ENCODE measurements at places on chromosomes 2 and 18.
A peak's percentile ranks its signal among the peaks of the same experiment; 100 is the strongest.

GRCh38 chr18:13578400-13578799 is 148.0 kb downstream of the FAM210A start:
- ATAC-seq: peak; percentile 49

DNA sequence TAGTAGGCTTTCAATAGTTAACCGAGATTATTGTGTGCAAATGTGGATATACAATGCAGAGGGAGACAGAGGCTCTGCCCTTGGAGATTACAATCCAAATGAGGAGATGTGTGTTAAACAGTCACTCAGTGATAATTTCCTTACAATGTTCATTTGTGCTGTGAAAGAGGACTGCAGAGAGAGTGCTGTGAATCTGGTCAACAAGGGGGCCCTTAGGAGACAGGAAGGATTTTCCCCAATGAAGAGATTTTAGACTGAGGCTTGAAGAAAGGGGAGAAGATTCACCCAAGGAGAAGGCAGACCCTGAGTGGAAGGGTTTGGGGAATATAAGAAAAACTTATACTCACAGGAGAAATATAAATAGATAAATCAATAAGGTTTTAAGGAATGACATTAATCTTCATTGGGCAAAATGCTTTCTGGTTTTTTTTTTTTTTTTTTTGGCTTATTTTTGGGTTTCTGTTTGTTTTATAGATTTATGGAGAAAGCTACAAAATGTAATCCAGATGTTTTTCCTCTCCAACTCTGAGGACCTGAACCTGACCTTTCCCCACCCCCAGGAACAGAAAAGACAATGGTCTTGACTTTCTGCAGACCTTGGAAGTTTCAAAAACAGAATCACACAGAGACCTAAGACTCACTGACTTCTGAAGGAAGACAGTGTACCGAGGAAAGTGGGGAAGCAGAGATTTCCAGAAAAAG is 151.3 kb upstream of the SERPINE2 start:
- ATAC-seq: no peak

DNA sequence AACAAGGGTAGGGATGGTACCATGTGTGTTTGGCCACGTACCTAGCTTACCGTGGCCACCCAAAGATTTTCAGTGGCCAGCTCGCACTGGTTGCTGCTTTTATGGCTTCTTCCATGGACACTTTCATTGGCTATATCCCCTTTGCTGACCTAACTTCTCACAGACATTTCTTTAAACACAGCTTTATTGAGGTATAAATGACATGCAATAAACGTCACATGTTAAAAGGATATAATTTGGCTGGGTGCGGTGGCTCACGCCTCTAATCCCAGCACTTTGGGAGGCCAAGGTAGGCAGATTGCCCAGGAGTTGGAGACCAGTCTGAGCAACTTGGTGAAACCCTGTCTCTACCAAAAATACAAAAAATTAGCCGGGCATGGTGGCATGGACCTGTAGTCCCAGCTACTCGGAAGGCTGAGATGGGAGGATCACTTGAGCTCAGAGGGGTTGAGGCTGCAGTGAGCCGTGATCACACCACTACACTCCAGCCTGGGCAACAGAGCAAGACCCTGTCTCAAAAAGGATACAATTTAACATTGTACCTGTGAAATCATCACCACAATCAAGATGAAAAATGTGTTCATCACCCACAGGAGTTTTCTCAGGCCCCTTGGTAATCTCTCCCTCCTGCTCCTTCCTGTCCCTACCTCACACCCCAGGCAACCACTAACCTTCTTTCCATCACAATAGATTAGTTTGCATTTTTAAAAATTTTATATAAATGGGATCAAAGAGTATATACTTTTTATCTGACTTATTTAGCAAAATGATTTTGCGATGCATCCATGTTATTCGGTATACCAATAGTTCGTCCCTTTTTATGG is 127.8 kb upstream of the PPP1CB start:
- no peak for ATAC-seq

- ATAC-seq: no peak
Observed at GRCh38 chr2:205643391-205643885, 38.9 kb upstream of the NRP2 start.

GRCh38 chr2:37985333-37985732 is 60.2 kb downstream of the RMDN2 start:
- no peak for ATAC-seq

GRCh38 chr2:219684721-219685689 is 57.6 kb downstream of the SLC4A3 start:
- peak; percentile 94 for ATAC-seq

- ATAC-seq: no peak
Observed at GRCh38 chr18:38801640-38802039, 1236.0 kb upstream of the CELF4 start.

DNA sequence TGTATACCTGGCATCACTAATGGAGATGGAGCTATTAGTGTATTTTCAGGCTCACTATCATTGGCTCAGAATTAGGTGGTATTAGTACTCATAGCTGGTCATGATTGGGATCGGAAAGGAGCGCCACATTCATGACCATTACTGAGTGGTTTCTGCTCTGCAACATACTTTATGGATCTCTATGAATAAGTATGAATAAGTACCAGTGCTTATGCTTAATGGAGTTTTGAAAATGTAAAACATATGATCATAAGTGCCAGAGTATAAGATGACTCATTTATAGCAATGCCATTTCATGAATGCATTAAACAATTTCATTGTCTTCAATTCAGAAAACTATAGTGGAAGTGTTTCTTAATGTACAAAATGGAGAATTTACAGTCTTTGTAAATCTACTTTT is 156.7 kb downstream of the GALNT3 start:
- ATAC-seq: no peak

GRCh38 chr2:203913947-203914346 is 22.6 kb upstream of the ICOS start:
- no peak for ATAC-seq

DNA sequence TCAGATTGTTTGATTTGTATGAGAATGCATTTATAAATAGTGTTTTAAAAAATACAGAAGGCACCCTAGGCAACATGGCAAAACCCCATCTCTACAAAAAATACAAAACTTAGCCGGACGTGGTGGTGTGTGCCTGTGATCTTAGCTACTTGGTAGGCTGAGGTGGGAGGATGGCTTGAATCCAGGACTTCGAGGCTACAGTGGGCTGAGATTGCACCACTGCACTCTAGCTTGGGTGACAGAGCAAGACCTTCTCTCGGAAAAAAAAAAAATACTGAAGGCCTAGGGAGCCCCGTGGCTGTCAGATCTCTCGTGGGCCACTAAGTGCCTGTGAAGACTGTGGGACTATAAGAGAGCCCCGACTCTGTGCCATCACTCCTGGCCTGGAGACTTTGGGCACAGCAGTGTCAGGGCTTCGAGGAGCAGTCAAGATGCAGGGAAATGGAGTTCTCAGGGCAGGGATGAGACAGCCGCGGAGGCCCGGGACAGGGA is 40.5 kb downstream of the MYO7B start:
- no peak for ATAC-seq

- ATAC-seq: no peak
Observed at GRCh38 chr2:213834746-213835145, 550.5 kb downstream of the SPAG16 start.

GRCh38 chr2:105454801-105455485 is 56.1 kb upstream of the FHL2 start:
- peak; percentile 31 for ATAC-seq

DNA sequence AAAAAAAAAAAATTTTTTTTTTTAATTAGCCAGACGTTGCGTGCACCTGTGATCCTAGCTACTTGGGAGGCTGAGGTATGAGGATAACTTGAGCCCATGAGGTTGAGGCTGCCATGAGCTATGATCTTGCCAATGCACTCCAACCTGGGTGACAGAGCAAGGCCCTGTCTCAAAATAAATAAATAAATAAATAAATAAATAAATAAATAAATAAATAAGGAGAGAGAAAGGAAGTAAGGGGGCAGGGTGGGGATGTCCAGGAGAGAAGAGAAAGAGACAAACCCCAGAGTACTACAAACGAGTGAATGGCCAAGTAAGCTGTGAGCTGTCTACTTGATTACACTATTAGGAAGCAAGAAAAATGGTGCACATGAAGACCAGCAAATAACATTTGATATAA is 7.7 kb upstream of the PMAIP1 start:
- no peak for ATAC-seq

GRCh38 chr2:4122726-4123125 is 419.4 kb downstream of the DCDC2C start:
- ATAC-seq: no peak

- ATAC-seq: no peak
Observed at GRCh38 chr2:212428681-212429478, 109.7 kb downstream of the ERBB4 start.

DNA sequence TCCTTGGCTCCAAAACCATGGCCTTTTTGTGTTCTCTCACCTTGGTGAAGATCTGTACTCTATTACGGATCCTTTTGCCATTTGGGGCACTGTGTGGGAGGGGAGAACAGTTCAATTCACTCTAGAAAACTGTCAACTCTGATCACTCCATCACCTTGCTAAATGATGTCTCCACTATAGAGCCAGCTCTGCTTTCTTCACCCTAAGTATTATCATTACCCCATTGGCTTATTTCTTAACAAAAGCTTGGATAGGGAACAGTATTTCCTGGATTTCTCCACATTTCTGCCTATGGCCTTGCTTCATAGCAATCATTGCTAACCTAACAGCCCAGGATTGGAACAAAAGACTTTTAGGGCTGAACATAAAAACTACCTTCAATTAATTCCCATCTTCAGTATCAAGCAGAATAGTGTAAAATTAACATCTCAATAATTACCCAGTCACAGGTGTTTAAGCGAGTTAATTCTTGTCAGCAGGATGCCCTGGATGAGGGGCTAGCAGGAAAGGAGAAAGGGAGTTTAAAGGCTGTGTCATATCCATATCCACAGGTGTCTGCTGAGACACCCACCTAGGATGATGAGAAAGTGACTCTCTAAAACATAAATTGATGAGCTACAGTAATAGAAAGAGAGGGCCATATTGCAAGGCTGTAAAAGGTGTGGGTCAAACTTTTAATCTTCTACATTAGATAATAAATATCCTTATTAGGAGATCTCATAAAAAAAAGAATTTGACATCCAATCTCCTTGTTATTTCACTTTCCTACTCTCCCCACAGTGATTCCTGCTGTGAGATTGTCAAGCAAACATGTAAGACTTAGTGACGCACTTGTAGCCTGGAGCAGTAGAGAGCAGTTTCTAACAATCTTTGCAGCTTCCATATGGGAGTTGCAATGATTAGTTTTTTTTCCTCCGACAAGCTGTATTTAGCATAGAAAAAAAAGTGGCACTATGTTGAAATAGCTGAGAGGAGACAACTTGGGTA is 589.5 kb upstream of the NXPH2 start:
- no peak for ATAC-seq

DNA sequence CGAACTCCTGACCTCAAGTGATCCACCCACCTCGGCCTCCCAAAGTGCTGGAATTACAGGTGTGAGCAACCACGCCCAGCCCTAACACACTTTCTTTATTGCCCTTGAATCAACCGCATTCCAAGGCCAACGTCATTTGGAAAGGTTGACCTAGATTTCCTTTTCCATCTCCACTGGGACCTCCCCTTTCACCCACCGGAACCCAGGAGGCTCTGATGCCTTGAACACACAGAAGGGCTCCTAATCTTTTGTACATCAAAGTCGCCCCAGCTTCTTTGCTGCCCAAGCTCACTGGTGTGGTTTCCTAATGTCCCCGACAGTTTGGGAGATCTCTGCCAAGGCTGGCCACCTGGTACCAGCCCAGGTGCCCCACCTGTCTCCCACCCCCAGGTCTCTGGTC is 46.2 kb upstream of the CAB39 start:
- no peak for ATAC-seq

- ATAC-seq: peak; percentile 68
Observed at GRCh38 chr2:207149249-207150213, 16.2 kb downstream of the KLF7 start.

GRCh38 chr18:36772241-36772723 is 56.5 kb downstream of the TPGS2 start:
- no peak for ATAC-seq

DNA sequence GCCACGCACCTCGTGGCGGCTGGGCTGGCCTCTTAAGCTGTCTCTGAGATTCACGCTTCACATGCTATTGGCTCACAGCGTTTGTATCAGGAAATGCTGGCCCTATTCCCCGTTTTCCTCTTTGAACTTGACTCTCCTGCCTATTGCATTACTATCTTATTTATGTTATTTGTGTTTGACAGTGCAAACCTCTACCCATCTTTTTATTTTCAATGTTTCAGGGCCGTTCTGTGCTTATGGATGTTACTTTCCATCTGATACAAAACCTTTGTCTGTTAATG is 149.9 kb upstream of the TWIST2 start:
- no peak for ATAC-seq

DNA sequence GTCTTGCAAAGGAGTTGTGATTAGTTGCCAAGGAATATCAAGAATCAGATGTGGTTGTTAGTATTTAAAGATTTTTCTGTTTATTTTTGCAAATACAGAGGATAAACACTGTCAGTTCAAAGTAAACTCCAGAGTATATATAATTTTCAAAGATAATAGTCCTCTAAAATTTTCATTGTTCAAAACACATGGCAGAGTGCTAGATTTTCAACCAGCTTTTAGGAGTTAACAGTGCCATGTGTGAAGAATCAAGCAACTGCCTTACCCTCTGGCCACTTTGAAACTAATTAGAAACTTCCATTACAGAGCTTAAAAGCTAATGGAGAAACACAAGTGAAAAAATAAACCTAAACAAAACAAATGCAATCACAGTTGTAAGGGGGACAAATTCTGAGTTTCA is 1605.6 kb upstream of the ZEB2 start:
- ATAC-seq: no peak

- ATAC-seq: no peak
Observed at GRCh38 chr2:100561191-100561590, 1.6 kb upstream of the PDCL3 start.

GRCh38 chr2:62208758-62209114 is 12.8 kb downstream of the B3GNT2 start:
- ATAC-seq: no peak

GRCh38 chr2:63899639-63900038 is 57.9 kb downstream of the UGP2 start:
- no peak for ATAC-seq

DNA sequence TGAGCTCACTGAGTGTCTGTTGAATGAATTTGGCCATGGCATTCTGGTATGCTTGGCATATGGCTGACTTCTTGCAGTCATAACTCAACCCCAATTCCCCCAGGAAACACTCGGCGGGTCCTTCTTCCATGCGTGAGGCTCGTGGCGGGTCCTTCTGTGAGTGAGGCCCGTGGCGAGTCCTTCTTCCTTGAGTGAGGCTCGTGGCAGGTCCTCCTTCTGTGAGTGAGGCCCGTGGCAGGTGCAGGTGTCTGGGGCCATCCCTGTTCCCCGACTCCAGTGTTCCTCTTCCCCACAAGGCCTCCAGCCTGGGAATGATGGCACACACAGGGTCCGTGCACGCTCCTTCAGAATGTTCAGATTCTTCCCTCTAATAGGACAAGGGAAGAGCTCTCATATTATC is 169.0 kb downstream of the EIPR1 start:
- ATAC-seq: no peak

- ATAC-seq: no peak
Observed at GRCh38 chr18:48922801-48923730, 27.7 kb downstream of the SMAD7 start.

GRCh38 chr18:47791461-47791985 is 138.9 kb downstream of the SMAD2 start:
- ATAC-seq: no peak

GRCh38 chr2:807300-807699 is 130.1 kb upstream of the TMEM18 start:
- no peak for ATAC-seq

All from stimulated activated memory B cell treated with anti-CD40 and anti-IgM and Interleukin-4, amounts not matched to agents 10 μg/mL and 1 μg/mL and 100 μg/mL, for 72 hours (primary cell).